ENCODE measurements at places on chromosomes 5 and 9.
A peak's percentile ranks its signal among the peaks of the same experiment; 100 is the strongest.

DNA sequence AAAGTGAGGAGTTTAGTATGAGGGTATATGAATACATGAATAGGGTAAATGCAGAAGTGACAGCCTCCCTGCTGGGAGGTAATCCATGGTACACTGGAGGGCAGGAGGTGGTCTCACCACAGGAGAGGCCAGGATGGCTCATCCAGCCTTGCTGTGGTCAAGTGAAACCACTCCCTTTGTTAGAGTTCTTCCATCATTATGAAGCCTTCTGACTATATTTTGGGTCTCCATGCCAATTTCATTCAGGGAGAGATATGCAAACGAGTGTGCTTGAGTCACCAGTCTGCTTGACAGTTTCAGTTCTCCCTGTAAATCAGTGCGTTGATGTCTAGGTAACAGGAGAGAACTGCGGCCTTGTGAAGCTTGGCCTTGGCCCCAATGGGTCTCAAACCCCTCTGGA, 16.4 kb downstream of the PPP3R2 start:
- DNase-seq = no peak

GRCh38 chr5:128426090-128426534, 111.9 kb downstream of the FBN2 start:
- no peak for DNase-seq

DNA sequence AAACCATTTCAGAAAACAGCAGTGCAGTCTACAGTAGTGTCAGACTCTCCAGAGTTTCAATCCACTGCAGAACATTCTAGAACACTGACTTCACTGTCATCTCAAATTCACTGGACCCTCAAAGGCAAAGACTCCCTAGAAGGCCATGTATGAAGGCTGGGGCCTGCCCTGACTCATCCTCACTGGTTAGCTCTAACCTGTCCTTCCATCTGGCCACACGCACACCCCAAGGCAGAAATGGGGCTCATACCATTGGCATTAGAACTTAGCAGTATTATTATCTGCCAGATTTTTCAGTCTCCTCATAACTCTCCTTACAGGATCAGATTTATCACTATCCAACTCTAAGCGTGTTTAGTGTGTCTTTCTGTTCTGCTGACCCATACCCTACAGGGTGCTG, 20.4 kb downstream of the S1PR3 start:
- no peak for DNase-seq

GRCh38 chr5:83363111-83363885, 108.2 kb upstream of the VCAN start:
- DNase-seq = no peak

- DNase-seq = no peak
Measured at GRCh38 chr9:1980387-1980786, 34.8 kb upstream of the SMARCA2 start.

GRCh38 chr9:73038613-73039012, 85.8 kb upstream of the ALDH1A1 start:
- DNase-seq = no peak

DNA sequence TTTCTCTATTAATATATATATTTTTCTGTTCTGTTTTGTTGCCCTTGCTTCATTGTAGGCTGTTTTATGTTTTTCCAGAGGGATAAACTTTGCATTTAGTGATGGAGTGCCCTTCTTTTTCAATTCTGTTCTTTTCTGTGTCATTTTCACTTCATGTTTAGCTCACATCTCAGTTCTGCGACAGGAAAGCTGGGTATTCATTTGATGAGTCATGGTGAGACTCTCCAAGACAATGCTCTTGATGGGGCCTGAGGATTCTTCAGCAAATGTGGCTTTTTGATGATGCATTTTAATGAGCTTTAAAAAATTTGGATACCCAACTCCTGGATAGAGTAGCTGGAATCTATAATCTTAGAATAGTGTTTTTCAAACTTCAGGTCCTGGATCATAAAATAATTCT, 56.5 kb upstream of the SPATA31D4 start:
- no peak for DNase-seq

DNA sequence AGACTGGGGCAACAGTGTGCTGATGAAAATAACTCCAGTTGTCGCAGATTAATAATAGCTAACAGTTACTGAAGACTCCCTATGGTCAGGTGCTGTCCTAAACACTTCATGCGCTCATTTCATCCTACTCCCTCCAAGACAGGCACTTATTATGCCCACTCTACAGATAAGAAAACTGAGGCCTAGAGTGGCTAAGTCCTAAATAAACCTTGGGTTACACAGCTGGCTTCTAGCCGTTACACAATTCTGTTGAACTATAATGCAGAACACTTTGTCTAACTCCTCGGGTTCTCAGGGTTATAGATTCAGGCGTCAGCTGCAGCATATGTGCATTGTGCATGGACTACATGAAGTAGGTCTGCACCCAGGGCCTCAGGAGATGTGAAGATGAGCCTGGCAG, 103.9 kb downstream of the DAPK1 start:
- no peak for DNase-seq

DNA sequence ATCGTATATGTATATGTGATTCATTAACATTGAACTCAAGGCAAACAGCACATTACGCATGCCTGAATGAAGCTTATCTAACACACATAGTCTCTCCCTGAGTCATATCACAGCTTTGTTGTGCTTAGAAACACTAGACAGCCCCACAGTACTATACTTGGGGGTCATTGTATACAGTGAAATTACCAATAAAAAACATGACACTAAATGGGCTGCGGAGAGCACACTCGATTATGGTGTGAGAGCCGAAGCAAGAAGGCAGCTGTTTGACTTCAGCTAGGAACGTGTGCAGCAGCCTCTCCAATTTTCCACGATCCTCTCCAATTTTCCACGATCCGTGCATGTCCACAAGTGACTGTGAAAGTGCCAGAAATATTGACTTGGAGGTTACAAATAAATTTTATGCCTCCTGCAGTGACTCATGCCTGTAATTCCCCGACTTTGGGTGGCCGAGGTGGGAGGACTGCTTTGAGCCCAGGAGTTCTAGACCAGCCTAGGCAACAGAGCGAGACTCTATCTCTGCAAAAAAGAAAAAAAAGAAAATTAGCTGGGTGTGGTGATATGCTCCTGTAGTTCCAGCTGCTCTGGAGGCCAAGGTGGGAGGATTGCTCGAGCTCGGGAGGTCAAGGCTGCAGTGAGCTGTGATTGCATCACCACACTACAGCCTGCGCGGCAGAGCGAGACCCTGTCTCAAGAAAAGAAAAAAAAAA, 102.4 kb downstream of the DAPK1 start:
- DNase-seq = peak; percentile 47

GRCh38 chr5:18802336-18802735, 1168.1 kb downstream of the TAF11L14 start:
- DNase-seq = no peak

DNA sequence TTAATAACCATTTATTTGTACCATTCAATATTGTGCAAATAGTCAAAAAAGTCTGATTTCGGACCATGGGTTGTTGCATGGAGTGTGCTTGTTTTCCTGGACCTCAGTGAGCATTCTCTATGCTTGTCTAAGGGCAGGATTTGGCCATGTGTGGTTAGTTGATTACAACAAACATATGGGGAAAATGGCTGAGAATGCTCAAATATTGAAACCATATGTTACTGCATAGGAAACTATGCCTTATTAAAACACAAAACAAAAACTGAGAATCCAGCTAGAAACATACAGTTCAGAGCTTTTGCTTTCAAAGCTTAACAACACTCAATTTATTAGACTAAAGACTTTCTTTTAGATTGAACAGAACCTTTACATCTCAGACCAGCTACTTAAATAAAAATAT, 928.3 kb downstream of the NR2F1-AS1 start:
- peak; percentile 38 for DNase-seq

- no peak for DNase-seq
Measured at GRCh38 chr9:109496841-109497225, 1.3 kb downstream of the PTPN3 start.

DNA sequence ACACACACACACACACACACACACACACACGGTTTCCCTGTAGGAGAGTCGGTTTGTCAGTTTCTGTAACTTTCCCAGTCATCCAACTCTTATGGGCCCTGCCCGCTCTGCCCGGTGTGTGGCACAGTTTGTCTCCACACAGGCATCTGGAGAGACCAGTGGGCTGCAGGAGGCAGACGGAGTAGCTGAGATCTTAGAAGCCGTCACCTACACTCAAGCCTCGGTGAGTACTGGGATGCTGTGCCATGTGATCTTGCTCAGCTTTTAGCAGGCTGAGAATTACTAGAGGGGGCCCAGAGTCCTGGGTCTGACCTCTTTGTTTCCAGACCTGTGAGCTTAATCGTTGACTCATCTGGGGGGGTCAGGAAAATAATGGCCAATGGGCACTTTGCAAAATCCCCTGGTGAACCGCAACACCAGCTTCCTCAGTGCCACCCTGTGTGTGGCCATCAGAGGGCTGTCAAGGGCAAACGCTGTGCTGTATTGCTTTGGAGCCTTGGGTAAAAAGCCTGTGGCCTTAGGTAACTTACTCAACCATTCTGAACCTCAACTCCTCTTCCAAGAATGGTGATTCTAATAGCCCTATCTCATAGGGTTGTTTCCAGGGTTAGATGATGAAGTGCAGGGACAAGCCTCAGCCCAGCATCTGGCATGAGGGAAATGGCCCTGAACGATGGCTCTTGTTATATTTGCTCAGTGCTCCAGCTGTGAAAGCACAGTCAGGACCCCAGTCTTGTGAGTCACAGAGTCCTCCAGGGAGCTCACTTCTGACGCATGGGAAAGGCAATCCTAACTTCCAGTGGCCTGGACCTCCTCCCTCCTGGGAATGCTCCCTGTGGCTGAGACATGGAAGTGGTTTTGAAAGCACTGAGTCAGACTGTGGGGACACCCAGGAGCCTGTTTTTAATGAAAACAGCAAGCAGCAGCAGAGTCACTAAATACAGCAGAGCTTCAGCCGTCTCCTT, 45.6 kb downstream of the COL15A1 start:
- peak; percentile 94 for DNase-seq

GRCh38 chr5:107704681-107705401, 34.1 kb upstream of the EFNA5 start:
- no peak for DNase-seq

- DNase-seq = no peak
Measured at GRCh38 chr9:16252616-16253015, 617.9 kb downstream of the BNC2 start.

Data from AG04450 (cell line).